ENCODE measurements at places on chromosomes 3 and 15.

DNA sequence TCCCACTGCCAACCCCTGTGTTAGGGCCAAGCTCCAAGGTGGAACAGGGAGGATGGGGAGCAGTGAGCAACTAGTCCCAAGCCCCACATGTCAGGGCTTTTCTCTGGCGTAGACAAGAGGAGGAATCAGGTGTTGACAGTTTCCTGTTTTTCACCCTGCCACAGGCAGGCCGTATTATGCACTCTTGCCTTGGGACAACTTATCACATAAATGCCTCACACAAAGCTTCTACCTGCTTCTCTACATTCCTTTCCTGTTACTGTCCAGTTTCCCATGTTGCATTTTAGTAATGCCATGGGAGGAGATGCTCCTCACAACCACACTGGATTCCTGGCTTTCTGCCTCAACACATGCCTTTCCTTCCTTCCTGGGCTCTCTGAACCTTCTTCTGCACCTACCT, 381.2 kb upstream of the ATP11B start:
- no peak for DNase-seq

DNA sequence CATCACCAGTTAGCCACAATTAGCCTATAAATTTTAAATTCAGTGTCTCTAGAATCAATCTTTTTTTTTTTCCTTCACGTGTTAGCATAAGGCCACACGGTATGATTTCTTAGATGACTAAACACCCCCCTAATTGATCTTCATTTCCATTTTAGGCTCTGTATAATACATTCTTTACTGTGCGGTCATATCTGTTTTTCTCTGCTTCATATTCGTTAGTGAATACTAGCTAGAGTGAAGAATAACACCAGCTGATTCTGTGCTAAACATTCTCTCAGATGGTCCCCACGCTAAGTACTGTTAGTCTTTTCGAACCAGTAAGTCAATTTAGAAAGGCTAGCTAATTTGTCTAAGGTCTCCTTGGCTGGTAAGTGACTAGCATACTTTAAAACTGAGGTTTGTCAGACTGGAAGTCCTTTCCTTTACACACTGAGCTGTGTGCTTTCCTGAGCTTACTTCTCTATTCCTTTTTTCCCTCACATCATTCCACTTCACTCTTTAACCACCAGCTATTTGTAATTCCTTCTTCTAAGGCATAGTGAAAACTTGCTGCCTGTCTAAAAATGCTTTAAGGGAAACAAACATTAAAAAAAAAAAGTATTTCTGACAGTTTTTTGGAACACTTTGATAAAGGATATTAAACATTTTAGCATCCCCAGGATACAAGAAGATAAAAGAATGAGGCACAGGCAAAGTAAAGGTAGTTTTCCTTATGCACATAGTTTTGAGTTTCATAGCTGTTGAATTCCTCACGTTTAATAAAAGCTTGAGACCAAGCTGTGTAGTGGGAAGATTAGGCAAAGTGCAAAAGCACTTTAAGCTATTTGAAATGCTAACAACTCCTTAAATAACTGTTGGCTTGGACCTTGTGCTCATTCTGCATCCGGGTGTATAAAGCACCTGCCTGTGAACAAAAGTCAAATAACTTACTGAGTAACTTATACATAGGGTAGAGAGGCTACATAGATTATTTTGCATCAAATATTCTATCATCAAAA, 17.1 kb downstream of the ZFAND6 start:
- DNase-seq: no peak

- no peak for DNase-seq
Measured at GRCh38 chr3:30286811-30287210, 319.6 kb upstream of the TGFBR2 start.

DNA sequence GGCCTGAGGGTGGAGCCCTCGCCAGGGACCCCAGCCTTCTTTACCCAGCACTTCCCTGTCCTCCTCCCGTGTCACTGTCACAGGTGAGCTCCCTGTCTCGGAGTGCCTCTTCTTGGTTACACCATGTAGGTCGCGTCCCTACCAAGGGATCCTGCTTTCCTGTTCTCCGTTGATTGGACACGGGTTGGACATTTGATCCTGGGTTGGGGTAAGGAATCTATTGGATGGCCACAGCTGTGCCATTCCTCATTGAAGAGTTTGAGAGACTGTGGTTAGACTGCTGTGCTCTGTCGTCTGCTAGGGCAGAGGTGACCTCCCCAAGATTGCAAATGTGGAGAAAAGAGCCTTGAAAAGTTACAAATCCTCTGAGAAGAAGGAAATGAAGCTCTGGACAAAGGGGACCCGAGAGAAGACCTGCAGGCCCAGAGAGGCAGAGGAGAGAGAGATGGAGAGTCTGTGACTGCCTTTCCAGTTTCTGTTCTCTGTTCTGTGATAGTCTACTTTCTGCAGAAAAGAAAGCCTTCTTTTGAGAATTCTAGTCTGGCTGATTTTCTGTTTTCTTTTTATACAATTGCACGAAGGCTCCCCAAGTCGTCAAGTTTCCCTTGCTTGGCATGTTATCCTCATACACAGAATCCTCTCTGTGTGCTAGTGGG, 325.7 kb upstream of the RGMA start:
- no peak for DNase-seq

- DNase-seq: no peak
Measured at GRCh38 chr3:165464736-165465135, 268.6 kb upstream of the SLITRK3 start.

- no peak for DNase-seq
Measured at GRCh38 chr15:58462973-58463663, 31.3 kb downstream of the LIPC start.

- DNase-seq: no peak
Measured at GRCh38 chr3:114860531-114860930, 286.6 kb downstream of the ZBTB20 start.

- DNase-seq: no peak
Measured at GRCh38 chr3:24678421-24678865, 183.8 kb upstream of the THRB start.

- DNase-seq: no peak
Measured at GRCh38 chr3:146991907-146992306, 386.8 kb upstream of the PLSCR5 start.
